ENCODE measurements at places on chromosomes 5 and 9. TPM values are rescaled to one million over a fixed set of nuclear protein-coding genes. Genes with fewer than 3 reads are reported as not detected.
A peak's percentile ranks its signal among the peaks of the same experiment; 100 is the strongest.

DNA sequence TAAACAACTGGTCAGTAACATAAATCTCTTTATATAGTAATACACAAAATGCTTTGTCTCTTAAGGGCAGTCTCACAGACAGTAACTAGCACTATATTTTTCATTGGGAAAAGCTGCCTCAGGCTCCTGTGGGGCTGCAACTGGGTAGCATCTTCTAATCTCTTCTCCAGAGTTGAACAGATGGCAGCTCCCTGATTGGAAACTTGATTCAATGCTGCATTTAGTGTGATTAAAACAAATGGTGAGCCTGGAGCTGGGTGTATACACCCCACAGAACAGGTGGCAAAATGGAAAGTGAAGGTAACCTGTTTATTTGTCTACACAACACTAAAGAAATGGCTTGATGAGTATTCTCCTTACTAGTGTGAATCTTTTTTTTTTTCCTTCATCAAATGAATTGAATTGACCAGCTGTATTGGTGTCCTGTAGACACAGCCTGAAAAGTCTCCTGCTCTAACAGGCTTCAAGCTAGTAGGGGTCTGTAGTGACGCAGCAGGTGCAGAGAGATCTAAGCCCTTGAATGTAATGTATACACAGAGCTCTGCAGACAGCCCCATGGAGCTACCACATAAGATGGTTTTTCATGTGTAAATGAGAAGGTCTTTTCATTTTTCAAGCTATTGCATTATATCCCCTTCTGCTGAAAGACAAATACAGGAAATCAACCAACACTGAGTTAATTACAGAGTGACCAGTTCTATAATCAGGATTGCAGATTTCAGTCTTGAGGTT is 43.3 kb downstream of the IZUMO3 start:
- no peak for DNase-seq
- H3K4me1 ChIP-seq = no peaks in the 10 kb centered on the region
- H3K36me3 ChIP-seq = no peaks in the 10 kb centered on the region
- no peak overlapping the region for H3K4me3 ChIP-seq

DNA sequence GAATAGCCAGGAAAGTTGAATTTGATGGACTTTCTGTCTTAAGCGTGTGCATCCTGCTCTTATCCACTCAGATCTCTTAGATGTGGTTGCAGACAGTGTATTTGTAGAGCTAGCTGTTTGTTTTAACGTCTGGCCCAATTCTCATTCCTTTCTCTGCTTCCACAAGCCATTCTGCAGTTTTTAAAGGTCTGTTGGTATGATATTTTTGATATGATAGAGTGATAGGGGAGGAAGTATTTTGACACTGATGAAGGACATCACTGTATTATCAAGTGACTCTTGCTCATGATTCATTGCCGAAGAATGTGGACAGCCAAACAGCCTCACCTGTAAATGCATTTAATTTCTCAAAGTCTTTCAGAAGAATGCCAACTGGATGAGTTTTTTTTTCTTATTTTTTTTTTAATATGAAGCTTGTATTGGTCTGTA is 4.5 kb downstream of the TJP2 start:
- H3K4me3 ChIP-seq = peak overlapping the region; percentile 39
- peak; percentile 12 for DNase-seq
- peak overlapping the region; percentile 61 for H3K27ac ChIP-seq
- H3K36me3 ChIP-seq = peaks cover 30% of the 10 kb centered on the region
- H3K27me3 ChIP-seq = no peaks in the 10 kb centered on the region
- peaks cover 54% of the 10 kb centered on the region for H3K4me1 ChIP-seq

DNA sequence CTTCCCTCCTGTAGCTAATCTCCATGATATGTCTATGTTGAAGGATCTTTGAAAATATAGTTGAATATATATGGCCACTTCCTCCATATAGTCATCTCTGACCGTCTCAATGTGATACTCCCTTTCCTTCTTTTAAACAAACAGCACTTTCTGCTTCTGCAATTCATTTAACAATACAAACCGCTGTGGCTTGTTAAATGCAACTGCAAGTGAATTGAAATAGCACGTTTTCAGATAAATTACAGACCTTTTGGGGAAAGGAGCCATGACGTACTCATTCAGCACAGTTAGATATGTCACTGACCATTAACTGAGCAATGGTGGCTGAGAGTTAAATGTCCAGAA is 82.5 kb downstream of the FBXO38 start:
- H3K4me3 ChIP-seq = no peak overlapping the region
- no peaks in the 10 kb centered on the region for H3K4me1 ChIP-seq
- no peaks in the 10 kb centered on the region for H3K36me3 ChIP-seq
- H3K27ac ChIP-seq = no peak overlapping the region

DNA sequence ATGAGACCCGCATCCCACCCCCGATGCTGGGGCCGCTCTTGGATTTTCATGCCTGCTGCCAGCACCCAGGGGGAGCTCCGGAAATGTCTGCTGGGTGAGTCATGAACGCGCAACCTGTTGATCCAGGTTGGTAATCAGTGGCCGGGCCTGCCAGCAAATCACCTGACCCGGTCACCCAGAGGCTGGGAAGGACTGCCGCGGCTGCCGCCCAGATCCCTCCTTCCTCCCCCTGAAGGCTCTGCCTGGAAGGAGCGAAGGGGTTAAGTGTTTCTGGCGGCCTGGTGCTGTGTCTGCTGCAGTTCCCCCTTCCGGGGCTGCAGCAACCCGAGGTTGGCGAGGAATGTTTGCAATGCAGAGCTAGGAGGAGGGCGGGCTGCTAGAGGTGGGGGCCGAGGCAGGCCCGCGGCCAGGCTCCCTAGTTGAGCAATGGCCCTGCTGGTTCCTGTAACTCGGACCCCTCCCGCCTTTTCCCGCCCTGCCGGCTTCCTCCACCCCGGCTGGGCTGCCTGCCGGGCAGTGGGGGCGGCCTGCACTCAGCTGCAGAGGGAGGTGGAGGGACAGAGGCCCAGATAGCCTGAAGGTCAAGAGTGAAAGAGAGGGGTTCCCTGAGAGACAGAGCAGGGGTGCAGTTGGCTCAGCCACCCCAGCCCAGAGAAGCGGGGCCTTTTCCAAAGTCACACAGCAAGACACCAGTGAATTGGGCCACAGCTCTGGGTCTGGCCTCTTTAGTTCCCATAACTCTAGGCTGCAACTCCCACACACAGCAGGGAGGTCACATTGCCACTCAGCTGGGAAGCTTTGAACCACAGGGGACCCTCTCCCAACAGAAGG is 156.3 kb upstream of the IER5L start:
- H3K4me3 ChIP-seq = peak overlapping the region; percentile 63
- peak overlapping the region; percentile 98 for H3K27ac ChIP-seq
- H3K36me3 ChIP-seq = peaks cover 30% of the 10 kb centered on the region
- peak; percentile 95 for DNase-seq

Gene CXCL14
- not detected for total RNA-seq

DNA sequence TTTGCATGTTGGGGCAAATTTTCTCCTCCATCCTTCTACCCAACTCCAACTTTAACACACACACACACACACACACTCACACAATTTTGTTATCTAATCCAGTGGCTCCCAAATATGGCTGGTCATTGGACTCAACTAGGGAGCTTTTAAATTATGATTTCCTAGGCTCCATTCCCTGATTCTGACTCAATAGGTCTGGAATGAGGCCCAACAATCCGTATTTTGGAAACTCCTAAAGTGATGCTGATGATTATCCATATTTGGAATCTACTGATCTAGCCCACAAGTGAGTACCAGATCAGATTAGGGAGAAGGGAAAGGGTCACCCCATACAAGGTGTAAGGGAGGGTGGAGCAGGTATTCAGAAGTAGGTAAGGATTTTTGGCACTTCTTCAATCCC is 309.7 kb downstream of the TLE1 start:
- no peak overlapping the region for H3K27ac ChIP-seq
- no peaks in the 10 kb centered on the region for H3K36me3 ChIP-seq
- H3K4me3 ChIP-seq = no peak overlapping the region
- no peaks in the 10 kb centered on the region for H3K27me3 ChIP-seq
- DNase-seq = no peak

Gene MAST4
- 10.6 TPM for total RNA-seq

Gene IL4
- not detected for total RNA-seq

DNA sequence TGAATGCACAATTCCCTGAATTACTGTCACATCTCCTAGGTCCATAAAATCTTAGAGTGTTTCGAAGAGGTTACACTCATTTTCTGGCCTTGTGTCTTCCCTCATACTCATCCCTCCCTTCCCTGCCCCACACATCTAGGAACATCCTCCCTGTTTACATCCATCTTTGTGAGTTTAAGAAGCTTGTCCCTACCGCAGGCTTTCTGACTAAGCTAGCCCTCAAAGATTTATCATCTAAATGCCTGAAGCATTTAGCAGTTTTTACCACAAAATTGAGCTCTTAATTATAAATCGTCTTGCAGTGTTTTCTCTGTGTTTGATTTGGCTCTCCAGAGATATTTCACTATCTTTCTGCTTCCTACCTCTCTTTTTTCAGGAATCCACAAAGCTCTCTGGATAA is 374.8 kb downstream of the KIAA0825 start:
- H3K4me1 ChIP-seq = peaks cover 20% of the 10 kb centered on the region
- H3K36me3 ChIP-seq = no peaks in the 10 kb centered on the region
- no peak overlapping the region for H3K27ac ChIP-seq
- DNase-seq = no peak
- no peaks in the 10 kb centered on the region for H3K27me3 ChIP-seq

DNA sequence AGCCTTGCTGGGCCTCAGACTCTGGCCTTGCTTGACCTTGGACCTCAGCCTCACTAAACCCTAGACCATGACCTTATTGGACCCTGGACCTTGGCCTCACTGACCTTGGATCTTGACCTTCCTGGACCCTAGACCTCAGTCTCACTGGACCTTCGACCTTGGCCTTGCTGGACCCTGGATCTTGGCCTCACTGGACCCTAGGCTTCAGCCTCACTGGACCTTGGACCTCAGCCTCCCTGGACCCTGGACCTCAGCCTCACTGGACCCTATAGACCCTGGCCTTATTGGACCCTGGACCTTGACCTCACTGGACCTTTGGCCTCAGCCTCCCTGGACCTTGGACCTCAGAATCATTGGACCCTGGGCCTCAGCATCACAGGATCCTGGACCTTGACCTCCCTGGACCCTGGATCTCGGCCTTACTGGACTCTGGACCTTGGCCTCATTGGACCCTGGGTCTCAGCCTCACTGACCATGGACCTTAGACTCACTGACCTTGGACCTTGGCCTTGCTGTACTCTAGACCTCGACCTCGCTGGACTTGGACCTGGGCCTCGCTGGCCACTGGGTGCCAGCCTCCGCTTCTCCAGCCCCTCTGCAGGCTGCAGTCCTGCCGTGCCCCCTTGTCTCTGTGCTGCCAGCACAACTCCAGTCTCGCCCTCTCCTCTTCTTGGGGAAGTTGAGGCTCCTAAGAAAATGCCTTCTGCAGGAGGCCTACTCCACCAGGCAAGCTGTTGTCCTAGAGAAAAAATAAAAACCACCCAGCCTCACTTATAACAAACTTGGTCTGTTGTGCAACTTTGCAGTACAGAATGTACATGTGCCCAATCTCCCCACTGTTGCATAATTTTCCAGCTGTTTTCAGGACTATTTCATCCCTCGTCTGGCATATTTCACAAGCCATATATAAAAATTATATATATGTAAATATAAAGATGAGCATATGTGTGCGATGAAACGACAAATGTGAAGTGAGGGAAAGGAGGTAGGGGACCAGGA is 11.0 kb upstream of the ADAMTS2 start:
- no peaks in the 10 kb centered on the region for H3K4me1 ChIP-seq
- H3K4me3 ChIP-seq = no peak overlapping the region
- no peak overlapping the region for H3K27ac ChIP-seq
- H3K36me3 ChIP-seq = no peaks in the 10 kb centered on the region

Gene IFNB1
- 0.61 TPM for total RNA-seq

DNA sequence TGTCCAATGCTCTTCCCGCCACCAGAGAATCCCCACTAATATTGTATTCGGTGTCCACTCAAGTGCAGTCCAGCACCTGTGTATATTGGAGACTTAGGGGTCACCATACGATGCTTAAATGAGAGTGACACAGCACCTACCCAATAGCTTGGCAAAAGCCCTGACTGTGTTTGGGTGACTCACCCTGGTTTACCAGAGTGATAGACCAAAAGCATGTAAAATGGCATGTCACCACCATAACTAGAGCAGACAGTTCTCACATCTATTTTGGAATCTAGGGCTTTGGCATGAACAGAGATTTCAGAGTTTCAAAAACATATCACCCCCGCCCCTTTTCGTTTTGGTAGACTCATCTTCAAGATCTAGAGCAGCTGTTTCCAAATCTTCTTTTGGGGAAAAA is 217.3 kb upstream of the RASEF start:
- H3K27ac ChIP-seq = no peak overlapping the region
- H3K27me3 ChIP-seq = no peaks in the 10 kb centered on the region
- no peaks in the 10 kb centered on the region for H3K36me3 ChIP-seq
- no peak for DNase-seq

Gene PDE4D
- total RNA-seq = 17.8 TPM

DNA sequence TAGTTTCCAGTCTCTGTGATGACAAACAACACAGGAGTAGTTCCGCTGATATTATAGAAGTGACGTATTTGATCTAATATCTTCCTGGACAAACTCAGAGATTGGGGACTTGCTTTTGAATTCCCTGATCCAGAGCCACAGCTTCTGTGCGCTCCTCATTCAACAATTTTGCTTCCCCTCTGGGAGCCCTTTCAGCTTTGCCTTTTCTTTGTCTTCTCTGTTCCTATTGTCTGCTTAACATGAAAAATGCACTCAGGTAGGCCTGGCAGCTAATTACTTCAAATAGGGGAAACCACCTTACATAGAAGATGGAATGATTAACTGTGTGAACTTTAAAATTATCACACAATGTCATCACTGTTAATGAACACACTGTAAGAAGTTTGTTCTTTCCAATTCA is 192.9 kb downstream of the EPB41L4A start:
- DNase-seq = no peak
- no peak overlapping the region for H3K4me3 ChIP-seq
- peaks cover 17% of the 10 kb centered on the region for H3K36me3 ChIP-seq
- no peak overlapping the region for H3K27ac ChIP-seq
- H3K4me1 ChIP-seq = peaks cover 31% of the 10 kb centered on the region
- no peaks in the 10 kb centered on the region for H3K27me3 ChIP-seq

Gene CER1
- not detected for total RNA-seq

Gene RFX3
- 10.1 TPM for total RNA-seq

DNA sequence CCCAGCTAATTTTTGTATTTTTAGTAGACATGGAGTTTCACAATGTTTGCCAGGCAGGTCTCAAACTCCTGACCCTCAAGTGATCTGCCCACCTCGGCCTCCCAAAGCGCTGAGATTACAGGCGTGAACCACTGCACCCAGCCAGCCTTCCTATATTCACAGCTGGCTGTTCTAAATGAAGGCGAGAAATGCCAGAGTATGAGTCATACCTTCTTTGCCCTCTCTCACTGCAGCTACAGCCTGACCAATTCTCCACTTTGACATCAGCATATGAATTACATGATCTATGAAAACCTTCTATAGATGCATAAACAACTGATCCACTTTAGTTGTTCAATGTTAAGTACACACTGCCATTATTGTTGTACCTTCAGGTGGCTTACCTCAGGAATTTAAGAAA is 14.5 kb downstream of the APTX start:
- H3K4me1 ChIP-seq = no peaks in the 10 kb centered on the region
- H3K27ac ChIP-seq = no peak overlapping the region
- DNase-seq = no peak
- H3K27me3 ChIP-seq = no peaks in the 10 kb centered on the region
